Activated B cell treated with CpG ODN at 0.5 μM for 24 hours (primary cell): ENCODE measurements at places on chromosomes 2 and 18. TPM values are rescaled to one million over a fixed set of nuclear protein-coding genes. Genes with fewer than 3 reads are reported as not detected.

Gene TGOLN2
- 103 and 119 TPM in 2 replicates for total RNA-seq

Gene MAPRE3
- total RNA-seq: 4.6 and 6.3 TPM in 2 replicates

Gene SPP2
- not detected in 2 replicates for total RNA-seq

Gene TDRD15
- total RNA-seq: 0.49 and 0.58 TPM in 2 replicates

Gene IL37
- not detected in 2 replicates for total RNA-seq

Gene TCF7L1
- total RNA-seq: 0.07 TPM in 2 replicates

Gene CNOT11
- 50.8 and 59.7 TPM in 2 replicates for total RNA-seq

Gene DSG4
- total RNA-seq: not detected in 2 replicates

Gene RGPD3
- 0.27 and 0.35 TPM in 2 replicates for total RNA-seq

Gene BCL11A
- 279 and 331 TPM in 2 replicates for total RNA-seq

Gene ERFE
- not detected in 2 replicates for total RNA-seq

Gene ATP6V1B1
- total RNA-seq: not detected in 2 replicates

Gene MRO
- not detected in 2 replicates for total RNA-seq

Gene CPO
- total RNA-seq: not detected in 2 replicates

Gene GKN2
- not detected in 2 replicates for total RNA-seq

Gene GCG
- not detected in 2 replicates for total RNA-seq

Gene NGEF
- total RNA-seq: not detected in 2 replicates

Gene IL18R1
- total RNA-seq: 1.7 and 2.2 TPM in 2 replicates

Gene LRATD1
- not detected in 2 replicates for total RNA-seq

Gene G6PC2
- total RNA-seq: not detected in 2 replicates

Gene BIRC6
- total RNA-seq: 155 and 180 TPM in 2 replicates

Gene EVA1A
- total RNA-seq: not detected in 2 replicates

Gene SNED1
- total RNA-seq: 44.7 and 59.8 TPM in 2 replicates

Gene B3GNT7
- 23.7 and 24.4 TPM in 2 replicates for total RNA-seq

Gene RSAD2
- 0.29 and 0.67 TPM in 2 replicates for total RNA-seq

Gene MAP3K19
- not detected in 2 replicates for total RNA-seq

Gene HTR2B
- not detected in 2 replicates for total RNA-seq

Gene HOXD12
- total RNA-seq: not detected in 2 replicates

Gene CCDC150
- total RNA-seq: 2.3 and 2.6 TPM in 2 replicates

Gene CNOT9
- total RNA-seq: 60.5 and 74.4 TPM in 2 replicates

Gene SCN2A
- total RNA-seq: 0.16 TPM in 1 of 2 replicates, not detected in the other

Gene DNAJC5G
- total RNA-seq: not detected in 2 replicates

Gene C2orf66
- not detected in 2 replicates for total RNA-seq

Gene MAL
- total RNA-seq: not detected in 2 replicates

Gene PUS10
- total RNA-seq: 7.0 and 7.8 TPM in 2 replicates

Gene RAX
- total RNA-seq: not detected in 2 replicates

Gene ALPG
- total RNA-seq: not detected in 2 replicates

Gene RNF138
- total RNA-seq: 55.2 and 66.4 TPM in 2 replicates

Gene TBR1
- total RNA-seq: 0.02 and 0.07 TPM in 2 replicates

Gene LOXHD1
- total RNA-seq: not detected in 2 replicates

Gene C2orf81
- 3.9 and 5.5 TPM in 2 replicates for total RNA-seq

Gene IL36G
- not detected in 2 replicates for total RNA-seq

Gene ADRA2B
- 0.11 and 0.37 TPM in 2 replicates for total RNA-seq

Gene KATNAL2
- 1.2 and 2.6 TPM in 2 replicates for total RNA-seq

Gene LRRTM4
- total RNA-seq: not detected in 2 replicates

Gene TEX44
- total RNA-seq: not detected in 2 replicates

Gene IL1A
- total RNA-seq: 1.4 and 1.9 TPM in 2 replicates

Gene CLEC4F
- total RNA-seq: not detected in 2 replicates

Gene HRH4
- total RNA-seq: not detected in 2 replicates

Gene SEC11C
- total RNA-seq: 112 and 126 TPM in 2 replicates

Gene PRSS56
- not detected in 2 replicates for total RNA-seq

Gene ALPI
- total RNA-seq: not detected in 2 replicates

Gene BOLL
- total RNA-seq: not detected in 2 replicates

Gene CCDC74A
- 0.71 and 1.1 TPM in 2 replicates for total RNA-seq

Gene CD302
- 1.2 and 1.5 TPM in 2 replicates for total RNA-seq

Gene COL5A2
- total RNA-seq: 0.13 and 0.24 TPM in 2 replicates
